ENCODE measurements at places on chromosomes 1 and 21.

GRCh38 chr1:29709704-29710280 is 473.5 kb downstream of the PTPRU start:
- no peak for DNase-seq

DNA sequence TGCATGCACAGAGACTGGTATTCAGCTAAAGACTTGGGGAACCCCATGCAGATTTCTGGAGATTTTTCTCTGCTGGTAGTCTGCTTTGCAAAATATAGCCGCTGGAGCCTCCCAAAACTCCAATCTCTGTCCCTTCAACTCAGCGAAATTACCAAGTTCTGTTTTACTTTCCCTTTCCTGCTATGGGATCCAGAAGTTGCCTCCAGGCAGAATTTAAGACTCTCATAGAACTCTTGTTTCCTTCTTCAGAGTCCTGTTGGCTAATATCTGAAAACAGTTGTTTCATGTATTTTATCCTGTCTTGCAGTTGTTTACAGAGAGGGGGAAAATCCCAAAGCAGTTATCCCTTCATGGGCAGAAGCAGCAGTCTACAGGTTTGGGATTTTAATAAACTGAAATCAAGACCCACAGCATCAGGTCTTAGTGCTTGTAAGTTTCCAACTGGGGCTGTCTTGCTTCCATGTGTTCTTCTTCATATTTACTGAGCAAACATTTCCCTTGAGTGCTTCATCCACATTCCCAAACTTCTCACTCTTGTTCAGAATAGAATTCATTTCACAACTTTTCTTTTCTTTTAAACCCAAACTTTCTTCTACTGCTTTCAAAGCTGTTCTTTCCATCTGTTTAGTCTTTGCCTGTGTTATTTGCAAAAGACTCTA is 221.3 kb upstream of the DMRTA2 start:
- DNase-seq, result no peak

- DNase-seq, result no peak
Measured at GRCh38 chr1:67427947-67428346, 2.3 kb downstream of the SERBP1 start.

- no peak for DNase-seq
Measured at GRCh38 chr1:39508857-39509305, 17.4 kb downstream of the BMP8A start.

GRCh38 chr1:114122941-114123618 is 30.6 kb downstream of the SYT6 start:
- no peak for DNase-seq

DNA sequence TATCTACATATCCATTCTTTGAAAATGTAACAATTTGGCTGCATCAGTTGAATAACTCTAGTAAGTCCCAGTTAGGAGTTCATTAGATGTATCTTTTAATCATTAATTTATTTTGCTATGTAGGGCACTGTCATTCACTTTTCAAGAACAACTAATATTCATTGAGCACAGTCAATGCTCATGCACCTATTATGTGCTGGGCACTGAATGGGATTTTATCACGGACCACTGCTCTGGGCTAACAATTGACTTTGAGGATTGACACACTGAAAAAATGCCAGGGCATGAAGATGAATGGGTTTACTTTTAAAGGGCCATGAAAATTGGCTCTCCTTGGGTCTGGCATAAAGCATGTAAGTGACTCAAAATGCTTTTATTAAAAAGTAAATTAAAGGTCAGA is 375.2 kb downstream of the PLPP3 start:
- DNase-seq, result no peak

GRCh38 chr1:214861615-214862014 is 220.9 kb upstream of the KCNK2 start:
- no peak for DNase-seq

DNA sequence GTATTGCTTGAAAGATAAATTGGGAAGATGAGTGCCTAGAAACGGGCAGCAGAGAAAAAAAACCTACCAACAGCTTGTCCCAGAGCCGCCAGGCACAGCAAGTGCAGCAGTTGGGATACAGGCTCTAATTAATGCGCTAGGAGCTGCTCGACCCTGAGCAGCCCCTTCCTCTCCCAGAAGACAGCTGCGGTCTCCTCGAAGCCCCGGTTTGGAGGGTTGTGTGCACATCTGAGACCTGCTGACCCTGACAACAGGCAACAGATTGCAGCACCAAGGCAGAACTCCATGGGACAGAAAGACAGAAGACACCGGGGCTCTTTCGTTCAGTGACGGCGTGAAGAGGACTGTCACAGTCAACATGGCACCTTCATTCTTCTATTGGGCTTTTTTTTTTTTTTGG is 101.4 kb downstream of the TSEN15 start:
- DNase-seq, result no peak

DNA sequence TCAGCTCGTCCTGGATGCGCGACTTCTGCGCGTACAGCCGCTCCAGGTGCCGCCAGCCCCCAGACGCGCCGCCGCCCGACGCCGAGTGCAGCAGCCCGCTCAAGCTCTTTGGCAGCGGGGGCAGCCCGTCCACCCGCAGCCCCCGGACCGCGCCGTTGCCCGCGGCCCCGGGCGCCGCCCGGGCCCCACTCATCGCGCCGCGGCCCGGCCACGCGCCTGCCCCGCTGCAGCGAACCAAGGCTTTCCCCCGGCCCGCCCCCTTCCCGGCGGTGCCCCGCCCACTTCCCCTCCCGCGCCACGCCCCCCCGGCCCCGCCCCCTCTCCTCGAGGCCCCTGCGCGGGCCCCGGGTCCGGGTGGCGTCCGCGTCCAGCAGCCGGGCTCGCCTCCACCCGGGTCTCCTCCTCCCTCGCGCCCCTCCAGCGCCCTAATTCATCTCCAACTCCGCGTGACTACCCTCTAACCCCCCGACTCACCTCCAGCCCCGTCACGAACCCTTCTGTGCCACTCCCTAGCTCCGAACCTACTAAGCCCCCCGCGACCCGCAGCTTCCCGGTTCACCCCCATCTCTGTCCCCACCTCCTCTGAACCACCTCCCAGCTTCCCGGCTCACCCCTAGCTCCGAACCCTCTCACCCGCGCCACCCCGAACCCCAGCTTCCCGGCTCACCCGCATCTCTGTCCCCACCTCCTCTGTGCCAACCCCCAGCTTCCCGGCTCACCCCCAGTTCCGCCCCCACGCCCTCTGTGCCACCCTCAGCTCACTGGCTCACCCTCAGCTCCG is at the start of gene FAM89A:
Gene FAM89A (minus strand): TSS at position 236 of the 781 bp plus-strand sequence. CDS start 43 bp downstream, at position 193.
- peak; percentile 4 for DNase-seq

DNA sequence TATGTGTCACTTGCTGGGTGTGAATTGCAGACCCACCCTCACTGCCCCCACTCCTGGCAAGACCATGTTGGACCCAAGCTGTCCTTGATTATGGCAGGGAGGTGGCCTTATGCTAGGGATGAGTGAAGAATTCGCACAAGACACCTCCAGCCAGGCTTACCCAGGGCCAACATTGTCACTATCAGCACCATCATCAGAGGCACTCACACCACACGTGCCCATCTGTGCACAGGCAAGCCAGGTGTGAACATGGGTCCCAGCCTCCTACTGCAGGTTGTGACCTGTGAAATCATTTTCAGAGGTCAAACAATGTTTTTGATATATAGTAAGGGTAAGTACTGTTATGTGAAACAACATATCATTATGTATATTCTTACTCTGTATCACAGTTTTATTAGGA is 20.3 kb upstream of the RGS8 start:
- no peak for DNase-seq

GRCh38 chr1:65059930-65060538 is 88.0 kb upstream of the AK4 start:
- peak; percentile 31 for DNase-seq

- DNase-seq, result no peak
Measured at GRCh38 chr1:158179301-158180041, 1.2 kb upstream of the CD1D start.

DNA sequence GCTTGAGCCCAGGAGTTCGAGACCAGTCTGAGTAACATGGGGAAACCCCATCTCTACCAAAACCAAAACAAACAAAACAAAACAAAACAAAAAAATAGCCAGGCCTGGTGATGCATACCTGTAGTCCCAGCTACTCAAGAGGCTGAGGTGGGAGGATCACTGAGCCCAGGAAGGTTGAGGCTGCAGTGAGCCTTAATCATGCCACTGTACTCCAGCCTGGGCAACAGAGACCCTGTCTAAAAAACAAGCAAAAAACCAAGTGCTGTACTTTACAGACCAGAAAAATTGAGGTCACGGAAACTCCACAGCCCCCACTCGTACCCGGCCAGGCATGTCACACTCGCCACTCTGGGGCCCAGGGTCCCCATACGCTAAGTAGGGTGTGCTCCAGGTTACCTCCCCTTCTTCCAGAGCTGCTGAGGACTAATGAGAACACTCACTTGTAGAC is 22.9 kb downstream of the ATP2B4 start:
- DNase-seq, result no peak

DNA sequence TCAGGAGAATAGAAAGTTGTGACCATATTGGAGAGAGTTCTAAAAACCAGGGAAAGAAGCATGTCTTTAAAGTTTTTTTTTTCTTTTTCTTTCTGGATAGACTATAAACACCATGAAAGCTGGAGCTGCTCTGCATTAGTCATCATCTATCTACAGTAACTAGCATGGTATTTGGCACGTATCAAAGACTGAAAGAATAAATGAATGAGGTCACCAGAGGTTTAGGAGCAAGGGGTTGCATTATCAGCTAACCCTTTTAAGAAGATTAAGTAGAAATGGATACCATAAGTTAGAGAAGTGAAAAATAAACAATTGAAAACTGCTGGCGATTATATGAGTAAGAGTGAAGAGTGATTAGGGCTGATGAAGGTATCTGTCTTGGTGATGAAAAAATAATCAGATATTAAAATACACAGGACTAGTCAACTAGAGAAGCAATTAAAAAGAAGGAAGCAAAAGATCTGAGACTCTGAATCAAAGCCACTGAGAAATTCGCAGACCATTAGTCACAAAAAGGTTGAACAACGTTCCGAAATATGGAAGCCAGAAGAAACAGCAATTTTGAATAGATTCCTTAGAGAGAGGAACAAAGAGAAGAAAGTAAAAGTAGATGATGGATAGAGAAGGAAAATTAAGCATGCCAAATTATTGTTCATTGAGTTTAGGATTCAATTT is 536.4 kb downstream of the DPYD start:
- DNase-seq, result peak; percentile 54

DNA sequence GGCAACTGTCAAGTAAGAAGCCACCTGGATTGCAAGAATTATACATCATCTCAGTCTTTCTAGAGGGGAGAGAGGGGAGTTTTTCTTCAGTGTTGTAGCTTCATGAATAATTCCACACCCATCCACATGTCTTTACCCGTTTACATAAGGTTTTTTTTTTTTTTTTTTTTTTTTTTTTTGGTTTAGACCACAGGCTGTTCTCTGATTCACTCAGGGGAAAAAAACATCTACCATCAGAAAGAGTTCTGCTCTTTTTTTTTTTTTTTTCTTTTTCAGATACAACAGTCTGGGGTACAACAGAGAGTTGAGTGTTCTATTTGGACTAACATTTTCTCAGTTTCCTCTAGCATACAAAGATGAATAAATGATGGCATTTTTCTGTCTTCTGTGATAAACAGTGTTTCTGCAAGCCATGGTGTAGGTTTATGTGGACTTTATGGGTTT is 4.9 kb upstream of the KIF14 start:
- no peak for DNase-seq

DNA sequence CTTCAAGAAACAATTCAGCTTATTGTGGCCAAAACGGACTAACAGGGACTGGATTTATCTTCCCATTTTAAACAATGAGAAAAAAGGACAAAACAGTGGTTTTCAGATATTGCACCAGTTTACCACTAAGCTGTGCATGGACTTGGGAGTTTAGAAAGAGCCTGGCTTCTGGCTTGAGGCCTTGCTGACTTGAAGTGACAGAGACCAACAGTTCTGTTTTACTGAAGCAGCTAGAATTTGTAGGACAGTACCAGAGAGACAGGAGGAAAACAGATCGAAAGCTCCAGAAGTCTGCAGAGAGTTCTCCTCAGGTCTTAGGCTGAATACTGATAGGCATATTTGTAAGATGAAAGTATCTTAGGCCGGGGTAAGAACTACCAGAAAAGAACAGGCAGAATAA is 20.5 kb downstream of the FCRL4 start:
- no peak for DNase-seq

- no peak for DNase-seq
Measured at GRCh38 chr1:47378147-47378546, 37.9 kb upstream of the FOXE3 start.

DNA sequence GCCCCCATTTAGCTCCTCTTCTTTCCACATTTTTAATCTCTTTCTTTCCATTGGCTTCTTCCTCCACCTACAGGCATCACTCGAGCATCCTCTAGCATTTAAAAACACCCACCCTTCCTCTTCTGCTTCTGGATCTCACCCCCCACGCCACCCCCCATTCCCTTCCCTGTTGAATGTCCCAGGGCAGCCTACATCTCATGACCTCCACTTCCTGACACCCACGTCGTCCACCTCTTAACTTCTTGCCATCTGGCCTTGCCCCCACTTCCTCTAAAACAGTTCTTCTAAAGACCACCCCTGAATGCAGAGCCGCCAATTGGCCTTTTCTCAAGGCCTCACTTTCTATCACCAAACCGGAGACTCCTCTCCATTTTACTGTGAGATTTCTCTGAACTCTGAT is 6.1 kb upstream of the ETNK2 start:
- DNase-seq, result no peak

DNA sequence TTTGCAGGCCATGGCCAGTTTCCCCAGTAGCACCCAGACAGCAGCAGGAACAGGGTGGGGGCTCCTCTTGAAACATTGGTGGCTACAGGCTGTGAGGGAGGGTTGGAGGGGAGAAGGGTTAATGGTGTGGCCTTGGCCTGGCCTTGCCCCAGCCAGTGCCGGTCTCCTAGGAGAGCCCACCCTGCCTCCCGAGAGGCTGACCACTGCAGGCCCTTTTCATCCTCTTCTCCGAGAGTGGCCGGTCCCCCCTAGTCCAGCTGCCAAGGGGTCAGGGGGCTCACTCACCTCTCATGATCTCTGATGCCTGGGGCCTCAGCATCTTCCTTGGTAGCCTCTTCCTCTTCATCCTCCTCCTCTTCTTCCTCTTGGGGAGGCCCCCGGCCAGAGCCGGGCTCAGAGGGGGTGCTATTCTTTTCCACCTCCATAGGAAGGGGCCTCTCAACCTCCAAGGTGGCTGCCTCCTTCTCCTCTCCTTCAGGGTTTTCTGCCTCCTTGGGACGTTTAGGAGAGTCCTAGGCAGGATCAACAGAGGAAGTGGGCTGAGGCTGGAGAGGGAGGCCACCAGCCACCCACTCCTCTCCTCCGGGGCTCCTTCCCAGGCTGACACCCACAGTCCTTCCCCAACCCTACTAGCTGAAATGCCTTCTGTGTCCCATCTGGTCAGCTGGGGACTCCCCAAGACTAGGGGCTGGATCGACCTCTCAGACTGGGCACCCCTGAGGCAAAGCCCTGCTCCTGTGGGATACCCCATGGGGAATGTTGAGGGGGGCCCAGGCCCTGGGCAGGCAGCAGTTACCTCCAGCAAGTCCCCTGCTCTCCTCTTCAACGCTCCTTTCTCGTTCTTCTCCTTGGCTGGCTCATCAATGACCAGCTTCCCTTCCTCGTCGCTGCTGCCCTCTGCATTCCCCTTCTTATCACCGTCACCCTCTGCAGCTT is 2.7 kb upstream of the MRPL24 start:
- DNase-seq, result no peak

GRCh38 chr21:15326032-15326867 is 261.4 kb upstream of the NRIP1 start:
- no peak for DNase-seq

- DNase-seq, result no peak
Measured at GRCh38 chr1:61058483-61059245, 23.7 kb upstream of the NFIA start.

GRCh38 chr1:85463731-85464496 is 1.0 kb downstream of the DDAH1 start:
- DNase-seq, result no peak

All from HCT116 (cell line).